Osteoblast (primary cell): ENCODE measurements at places on chromosomes 7 and 10. TPM values are rescaled to one million over a fixed set of nuclear protein-coding genes. Genes with fewer than 3 reads are reported as not detected.

CYP3A4 gene
- not detected in 2 replicates for total RNA-seq

FAM25G gene
- total RNA-seq = not detected in 2 replicates

OPN1SW gene
- not detected in 2 replicates for total RNA-seq

PDGFA gene
- 32.6 and 35.9 TPM in 2 replicates for total RNA-seq

PPP1R3C gene
- total RNA-seq = 73.4 and 87.9 TPM in 2 replicates

STEAP4 gene
- total RNA-seq = 5.0 and 5.4 TPM in 2 replicates

HABP2 gene
- total RNA-seq = not detected in 2 replicates

GNB2 gene
- 72.7 and 84.6 TPM in 2 replicates for total RNA-seq

IMPDH1 gene
- 31.5 and 35.8 TPM in 2 replicates for total RNA-seq

DNA sequence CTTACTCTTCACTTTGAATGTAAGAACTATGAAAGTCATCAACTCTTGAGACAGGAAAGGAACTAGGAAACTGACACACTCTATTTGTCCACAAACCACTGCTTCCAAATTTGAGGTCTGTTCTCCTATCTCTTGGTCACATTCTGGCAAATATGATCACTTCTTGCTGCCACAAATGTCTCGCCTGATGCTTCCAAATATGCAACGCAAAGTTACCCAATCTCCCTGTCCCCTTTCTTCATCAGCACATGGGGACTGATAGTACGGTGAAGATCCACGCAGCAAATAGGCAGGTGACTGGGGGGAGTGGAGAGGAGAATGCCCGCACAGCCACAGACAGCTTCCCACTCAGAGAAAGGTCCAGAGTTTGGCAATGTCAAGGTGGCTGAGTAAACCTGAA lies 92.6 kb upstream of the TCF7L2 start:
- H3K36me3 ChIP-seq = no peaks in the 10 kb centered on the region
- H3K4me3 ChIP-seq = no peak overlapping the region
- DNase-seq = no peak

- H3K36me3 ChIP-seq = no peaks in the 10 kb centered on the region
- H3K27ac ChIP-seq = no peak overlapping the region
- H3K4me3 ChIP-seq = no peak overlapping the region
- DNase-seq = peak; percentile 37
These were observed 29.1 kb downstream of the FOXL3 start for GRCh38 chr7:318878-319661.

DNA sequence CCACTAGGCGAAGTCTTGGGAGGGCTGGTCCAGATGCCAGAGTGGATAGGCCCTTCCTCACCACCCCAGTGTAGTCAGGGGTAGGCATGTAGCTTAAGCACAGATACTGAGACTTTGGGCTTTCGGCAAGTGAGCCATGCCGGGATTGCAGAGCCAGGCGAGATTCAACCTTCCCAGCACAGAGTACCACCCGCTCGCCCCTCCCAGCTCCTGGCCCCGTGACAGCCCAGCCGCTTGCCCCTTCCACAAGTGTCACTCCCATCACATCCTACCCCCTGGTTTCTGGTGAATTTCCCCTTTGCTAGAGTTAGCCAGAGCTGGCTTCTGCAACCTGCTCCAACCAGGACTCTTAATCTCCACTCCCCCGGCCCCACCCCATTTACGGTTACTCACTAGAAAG lies 56.9 kb downstream of the ARHGAP22 start:
- no peaks in the 10 kb centered on the region for H3K27me3 ChIP-seq
- peaks cover 58% of the 10 kb centered on the region for H3K36me3 ChIP-seq
- DNase-seq = no peak
- no peak overlapping the region for H3K4me3 ChIP-seq
- H3K4me1 ChIP-seq = peaks cover 5% of the 10 kb centered on the region

- no peaks in the 10 kb centered on the region for H3K27me3 ChIP-seq
- H3K4me1 ChIP-seq = peaks cover 19% of the 10 kb centered on the region
- no peak overlapping the region for H3K27ac ChIP-seq
- peak overlapping the region; percentile 79 for H3K4me3 ChIP-seq
- peaks cover 18% of the 10 kb centered on the region for H3K36me3 ChIP-seq
- DNase-seq = peak; percentile 89
These were observed 1.1 kb downstream of the CAMK2G start for GRCh38 chr10:73873142-73873837.

GRCh38 chr10:47027784-47028260 lies 116.6 kb downstream of the PTPN20 start:
- H3K4me3 ChIP-seq = no peak overlapping the region
- H3K27ac ChIP-seq = no peak overlapping the region
- H3K4me1 ChIP-seq = peaks cover 4% of the 10 kb centered on the region
- peak; percentile 65 for DNase-seq
- H3K27me3 ChIP-seq = no peaks in the 10 kb centered on the region

GRCh38 chr7:80942261-80943041 lies 23.6 kb upstream of the SEMA3C start:
- no peaks in the 10 kb centered on the region for H3K27me3 ChIP-seq
- peak; percentile 93 for DNase-seq
- peak overlapping the region; percentile 86 for H3K27ac ChIP-seq
- H3K4me1 ChIP-seq = peaks cover 25% of the 10 kb centered on the region
- H3K36me3 ChIP-seq = no peaks in the 10 kb centered on the region

- H3K27ac ChIP-seq = no peak within 1 kb of the TSS
- no peaks in the 10 kb centered on the region for H3K27me3 ChIP-seq
- no peak within 1 kb of the TSS for H3K4me3 ChIP-seq
- DNase-seq = no peak
- H3K36me3 ChIP-seq = no peaks in the 10 kb centered on the region
- no peaks in the 10 kb centered on the region for H3K4me1 ChIP-seq
These were observed at the start of gene CYP3A5 for GRCh38 chr7:99679400-99680191. TSS of gene CYP3A5 (minus strand) at chr7:99679996. CDS start at chr7:99679896, 100 bp downstream.

- H3K4me1 ChIP-seq = no peaks in the 10 kb centered on the region
- H3K27me3 ChIP-seq = peaks cover 15% of the 10 kb centered on the region
- H3K4me3 ChIP-seq = no peak within 1 kb of the TSS
- H3K27ac ChIP-seq = no peak within 1 kb of the TSS
- peak; percentile 78 for DNase-seq
These were observed at the start of gene VWC2 for GRCh38 chr7:49773218-49773935. TSS of gene VWC2 (plus strand) at chr7:49773638. CDS start at chr7:49775436, 1,798 bp downstream.

- H3K27ac ChIP-seq = no peak overlapping the region
- H3K27me3 ChIP-seq = no peaks in the 10 kb centered on the region
- no peaks in the 10 kb centered on the region for H3K36me3 ChIP-seq
- H3K4me3 ChIP-seq = no peak overlapping the region
- no peak for DNase-seq
These were observed 103.7 kb upstream of the FZD8 start for GRCh38 chr10:35745617-35746403.

DNA sequence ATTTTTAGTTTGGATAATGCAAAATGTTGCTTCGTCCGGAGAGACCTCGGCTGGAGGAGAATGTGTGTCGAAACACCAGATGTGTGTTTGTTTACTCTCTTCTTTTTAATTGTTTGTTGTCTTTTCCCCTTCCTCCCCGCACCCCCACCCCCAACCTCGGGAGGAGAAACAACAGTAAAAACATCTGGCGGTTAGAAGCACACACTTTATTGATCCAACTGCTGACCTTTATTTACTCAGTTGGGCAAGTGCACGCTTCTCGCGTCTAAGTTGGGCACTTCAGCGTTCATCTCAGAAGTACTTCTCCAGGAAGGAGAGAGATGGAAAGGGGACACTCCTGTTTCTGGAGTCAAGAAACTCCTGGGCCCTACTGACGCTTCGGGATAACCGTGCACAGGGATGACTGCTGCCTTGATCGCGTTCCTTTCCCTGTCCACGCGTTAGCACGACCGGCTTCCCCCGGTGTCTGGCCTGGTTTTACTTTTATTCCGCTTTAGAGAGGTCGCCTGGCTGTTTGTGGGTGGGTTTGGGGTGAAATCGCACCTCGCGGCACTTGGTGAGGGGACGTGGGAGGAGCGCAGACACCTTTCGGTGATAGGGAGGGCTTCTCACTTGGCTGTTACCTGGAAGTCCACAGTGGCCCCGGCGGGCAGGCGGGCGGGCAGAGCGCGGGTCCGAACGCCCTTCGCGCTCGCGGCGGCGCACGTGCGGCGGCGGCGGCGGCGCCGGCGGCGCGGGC lies 168.3 kb upstream of the PPP1R3A start:
- peaks cover 68% of the 10 kb centered on the region for H3K27me3 ChIP-seq
- H3K36me3 ChIP-seq = no peaks in the 10 kb centered on the region
- peak overlapping the region; percentile 73 for H3K4me3 ChIP-seq

DNA sequence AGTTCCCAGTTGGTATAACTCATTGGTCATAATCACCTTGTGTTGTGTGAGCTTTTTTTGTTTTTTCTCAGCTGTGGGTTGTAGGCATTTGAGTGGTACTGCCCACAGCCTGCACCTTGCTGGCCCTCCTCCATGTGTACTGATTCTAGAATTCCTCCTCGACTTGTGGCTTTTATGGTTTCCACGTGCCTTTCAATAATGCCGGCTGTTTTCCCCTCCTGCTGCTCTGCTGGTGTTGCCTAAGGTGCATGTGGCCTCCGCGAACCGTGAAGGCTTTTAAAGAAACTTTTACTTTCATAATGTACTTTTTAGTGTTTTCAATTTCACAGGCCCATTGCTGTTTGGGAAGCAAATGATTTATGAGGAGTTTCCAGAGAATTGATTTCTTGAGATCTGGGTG lies 518.0 kb downstream of the REEP3 start:
- no peak overlapping the region for H3K4me3 ChIP-seq
- no peak overlapping the region for H3K27ac ChIP-seq
- no peaks in the 10 kb centered on the region for H3K36me3 ChIP-seq

DNA sequence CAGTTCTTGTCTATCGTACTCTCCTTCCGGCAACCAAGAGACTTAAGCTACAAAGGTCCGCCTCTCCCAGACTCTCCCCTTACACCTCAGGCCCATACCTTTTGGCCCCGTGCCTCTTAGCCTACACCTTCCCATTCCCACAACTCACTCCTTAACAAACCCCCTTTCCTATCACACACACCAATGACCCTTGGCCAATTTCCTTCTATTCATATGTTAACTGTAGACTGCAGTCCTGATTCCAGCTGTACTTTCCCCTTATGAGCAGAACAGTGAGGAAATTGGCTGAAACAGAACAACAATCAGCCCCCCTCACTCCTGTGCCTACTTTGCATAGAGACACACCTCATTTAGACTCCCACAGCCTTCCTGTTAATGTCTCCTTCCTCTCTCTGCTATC lies 1.4 kb upstream of the TMEM139 start:
- no peak overlapping the region for H3K4me3 ChIP-seq
- no peak for DNase-seq
- H3K27me3 ChIP-seq = no peaks in the 10 kb centered on the region
- no peaks in the 10 kb centered on the region for H3K36me3 ChIP-seq
- no peak overlapping the region for H3K27ac ChIP-seq

- DNase-seq = peak; percentile 84
- H3K4me3 ChIP-seq = peak within 1 kb of the TSS; percentile 22
- H3K27ac ChIP-seq = no peak within 1 kb of the TSS
- H3K27me3 ChIP-seq = peaks cover 67% of the 10 kb centered on the region
- no peaks in the 10 kb centered on the region for H3K36me3 ChIP-seq
- peaks cover 10% of the 10 kb centered on the region for H3K4me1 ChIP-seq
These were observed at the start of gene CYP26A1 for GRCh38 chr10:93073539-93074146. TSS of gene CYP26A1 (plus strand) at chr10:93073893. CDS start at chr10:93073935, 42 bp downstream.

DNA sequence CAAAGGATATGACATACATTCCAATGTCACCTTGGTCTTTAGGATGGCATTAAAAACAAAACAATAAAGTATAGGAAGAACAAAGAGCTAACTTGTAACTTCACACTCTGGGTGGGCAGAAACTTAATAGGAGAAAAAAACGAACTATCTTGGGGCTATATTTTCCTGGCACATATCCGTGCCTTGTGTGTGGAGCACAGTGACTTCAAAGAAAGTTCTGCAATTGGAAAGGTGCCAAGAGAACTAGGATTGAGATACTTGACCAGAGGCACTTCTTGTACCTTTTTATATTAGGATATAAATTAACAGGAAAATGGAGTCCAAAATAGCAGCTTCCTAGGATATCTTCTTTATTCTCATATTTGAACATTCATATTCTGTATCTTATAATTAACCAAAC lies 148.4 kb downstream of the SEMA3D start:
- H3K4me3 ChIP-seq = no peak overlapping the region
- H3K4me1 ChIP-seq = no peaks in the 10 kb centered on the region
- no peaks in the 10 kb centered on the region for H3K36me3 ChIP-seq
- no peak for DNase-seq
- H3K27ac ChIP-seq = no peak overlapping the region

GRCh38 chr10:132170561-132171361 lies 16.0 kb upstream of the DPYSL4 start:
- no peaks in the 10 kb centered on the region for H3K4me1 ChIP-seq
- H3K4me3 ChIP-seq = no peak overlapping the region
- H3K27ac ChIP-seq = no peak overlapping the region
- no peak for DNase-seq
- H3K36me3 ChIP-seq = no peaks in the 10 kb centered on the region

DNA sequence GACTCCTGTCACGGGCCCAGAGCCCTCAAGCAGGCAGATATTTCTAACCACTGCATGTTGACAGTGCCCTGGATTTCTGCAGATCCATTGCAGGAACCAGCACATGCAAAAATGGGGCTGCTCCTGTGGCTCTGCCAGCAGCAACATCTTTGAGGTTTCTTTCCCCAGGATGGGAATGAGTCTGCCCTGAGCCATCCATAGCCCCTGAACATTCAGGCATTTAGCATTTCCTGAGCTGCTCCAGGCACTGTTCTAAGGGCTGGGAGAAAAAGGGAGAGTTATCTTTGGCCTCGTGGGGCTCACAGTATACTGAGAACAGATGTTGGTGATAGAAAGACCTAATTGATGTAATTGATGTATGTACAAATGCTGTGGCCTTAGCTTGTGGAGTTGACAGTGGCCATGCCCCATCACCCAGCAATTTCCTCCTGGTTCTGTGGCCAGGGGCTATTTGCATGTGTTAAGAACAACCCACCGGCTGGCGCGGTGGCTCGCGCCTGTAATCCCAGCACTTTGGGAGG lies 66.0 kb upstream of the LRRC4 start:
- H3K4me3 ChIP-seq = no peak overlapping the region
- DNase-seq = peak; percentile 31
- H3K36me3 ChIP-seq = peaks cover 41% of the 10 kb centered on the region

DNA sequence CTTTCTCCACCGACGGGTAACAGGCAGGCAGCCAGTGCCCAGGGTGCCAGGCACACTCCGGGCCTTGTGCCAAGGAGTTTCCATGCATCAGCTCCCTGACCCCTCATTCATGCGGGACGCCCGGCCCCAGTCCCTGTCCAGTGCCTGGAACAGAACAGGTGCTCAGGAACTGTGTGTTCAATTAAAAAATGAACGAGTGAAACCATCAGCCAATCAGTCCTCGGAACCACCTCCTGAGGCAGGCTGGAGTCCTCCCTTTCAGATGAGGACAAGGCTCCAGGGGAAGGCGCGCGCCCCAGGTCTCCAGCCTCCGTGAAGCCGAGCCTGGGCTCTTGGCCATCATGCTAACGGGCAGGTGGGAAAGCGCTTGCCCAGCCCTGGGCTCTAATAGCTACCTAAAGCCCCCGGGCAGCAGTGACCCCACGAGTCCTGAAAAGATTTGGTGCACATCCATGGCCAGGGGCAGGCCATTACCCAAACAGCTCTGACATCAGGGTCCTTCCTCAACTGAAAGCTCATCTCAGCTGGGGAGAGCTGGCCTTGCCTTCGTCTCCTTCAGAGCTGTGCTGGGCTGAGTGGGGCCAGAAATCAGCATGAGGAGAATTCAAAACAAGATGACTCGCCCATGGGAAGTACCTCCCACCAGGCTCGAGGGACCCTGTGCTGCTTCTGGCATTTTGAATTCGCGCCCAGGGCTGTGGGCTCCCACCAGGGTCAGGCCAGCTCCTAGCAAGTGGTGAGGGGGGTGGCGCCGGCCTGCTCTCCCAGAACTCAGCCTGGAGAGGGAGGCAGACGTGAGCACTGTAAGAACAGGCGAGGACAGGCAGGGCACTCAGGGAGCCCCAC lies 200.5 kb downstream of the MAD1L1 start:
- no peaks in the 10 kb centered on the region for H3K27me3 ChIP-seq
- no peaks in the 10 kb centered on the region for H3K36me3 ChIP-seq
- DNase-seq = peak; percentile 79
- no peak overlapping the region for H3K4me3 ChIP-seq

GRCh38 chr10:125079091-125079600 lies 81.2 kb downstream of the CTBP2 start:
- no peaks in the 10 kb centered on the region for H3K27me3 ChIP-seq
- DNase-seq = no peak
- peaks cover 6% of the 10 kb centered on the region for H3K36me3 ChIP-seq
